Activated naive CD8-positive, alpha-beta T cell treated with anti-CD3 and anti-CD28 coated beads, Interleukin-2, amount 10 ng/mL, durations not matched to agents 7 days and 5 days (primary cell): ENCODE measurements at places on chromosomes 1 and 21. TPM values are rescaled to one million over a fixed set of nuclear protein-coding genes. Genes with fewer than 3 reads are reported as not detected.

The AADACL4 gene
- total RNA-seq, result not detected

GRCh38 chr21:45941338-45941710 lies 40.2 kb upstream of the COL6A1 start:
- H3K4me1 ChIP-seq, result no peaks in the 10 kb centered on the region
- H3K27ac ChIP-seq, result no peak overlapping the region
- peaks cover 2% of the 10 kb centered on the region for H3K27me3 ChIP-seq
- no peak for DNase-seq
- no peak overlapping the region for H3K4me3 ChIP-seq

GRCh38 chr1:226982451-226983177 lies 42.5 kb downstream of the COQ8A start:
- H3K27me3 ChIP-seq, result no peaks in the 10 kb centered on the region
- H3K36me3 ChIP-seq, result no peaks in the 10 kb centered on the region
- H3K27ac ChIP-seq, result no peak overlapping the region
- no peaks in the 10 kb centered on the region for H3K4me1 ChIP-seq
- no peak for DNase-seq

DNA sequence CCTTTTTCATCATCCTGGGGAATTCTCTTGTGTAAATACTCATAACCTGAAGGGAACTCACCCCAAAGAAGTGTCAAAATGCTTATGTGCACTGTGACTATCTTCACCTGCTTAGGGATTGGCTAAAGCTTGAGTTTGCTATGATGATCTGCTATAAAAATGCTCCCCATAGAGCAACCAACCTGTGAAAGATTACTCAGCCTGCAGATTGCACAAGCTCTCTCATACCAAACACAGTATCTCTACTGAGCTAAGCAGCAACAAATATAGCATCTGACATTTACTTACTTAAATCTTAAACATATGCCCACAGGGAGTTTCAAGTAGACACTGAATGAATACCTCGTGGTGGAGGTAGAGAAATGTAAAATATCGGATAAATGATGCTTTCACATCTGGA lies 725.8 kb downstream of the MRPL39 start:
- DNase-seq, result no peak
- no peaks in the 10 kb centered on the region for H3K4me1 ChIP-seq
- no peak overlapping the region for H3K4me3 ChIP-seq
- H3K36me3 ChIP-seq, result no peaks in the 10 kb centered on the region
- H3K27me3 ChIP-seq, result no peaks in the 10 kb centered on the region
